Left forelimb (tissue), 1 donor: ENCODE measurements at places on chromosomes 5 and 9.
A peak's percentile ranks its signal among the peaks of the same experiment; 100 is the strongest.

DNA sequence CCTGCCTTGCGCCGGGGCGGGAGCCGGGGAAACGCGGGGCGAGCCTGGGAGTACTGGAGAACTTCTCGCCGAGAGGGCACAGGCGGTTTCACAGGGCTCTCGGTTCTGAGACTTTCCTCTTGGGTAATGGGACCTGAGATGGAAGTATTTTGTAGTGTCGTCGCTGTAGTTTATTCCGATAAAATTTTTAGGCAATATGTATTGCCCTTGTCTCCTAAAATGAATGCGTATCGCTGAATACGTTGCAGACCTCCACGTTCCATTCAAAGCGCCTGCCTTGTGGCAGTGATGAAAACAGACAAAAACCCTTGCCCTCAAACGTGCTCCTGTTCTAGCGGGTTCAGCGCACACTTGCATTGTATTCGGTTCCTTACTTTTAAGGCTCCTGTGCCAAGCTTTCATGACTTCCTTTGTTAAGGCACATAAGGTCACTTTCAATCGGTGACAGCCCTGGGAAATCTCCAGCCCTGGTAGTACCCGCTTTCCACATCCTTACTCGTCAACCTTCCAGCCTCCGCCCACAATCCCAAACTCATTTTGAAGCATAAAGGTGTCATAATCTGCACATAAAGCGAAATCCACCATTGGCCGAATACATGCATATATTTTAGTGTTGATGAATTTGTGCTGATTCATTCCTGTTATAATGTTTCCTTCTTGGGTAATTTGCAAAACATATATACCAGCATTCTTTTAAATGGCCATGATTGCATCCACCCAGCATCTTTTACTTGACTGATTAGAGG is 694 bp downstream of the RMI1 start:
- no peak for DNase-seq

- no peak for DNase-seq
These were observed 9.1 kb downstream of the ANKDD1B start for GRCh38 chr5:75620184-75620959.

GRCh38 chr9:6417186-6417585 is 4.2 kb downstream of the UHRF2 start:
- no peak for DNase-seq

GRCh38 chr5:16558984-16559629 is 57.7 kb downstream of the RETREG1 start:
- no peak for DNase-seq

DNA sequence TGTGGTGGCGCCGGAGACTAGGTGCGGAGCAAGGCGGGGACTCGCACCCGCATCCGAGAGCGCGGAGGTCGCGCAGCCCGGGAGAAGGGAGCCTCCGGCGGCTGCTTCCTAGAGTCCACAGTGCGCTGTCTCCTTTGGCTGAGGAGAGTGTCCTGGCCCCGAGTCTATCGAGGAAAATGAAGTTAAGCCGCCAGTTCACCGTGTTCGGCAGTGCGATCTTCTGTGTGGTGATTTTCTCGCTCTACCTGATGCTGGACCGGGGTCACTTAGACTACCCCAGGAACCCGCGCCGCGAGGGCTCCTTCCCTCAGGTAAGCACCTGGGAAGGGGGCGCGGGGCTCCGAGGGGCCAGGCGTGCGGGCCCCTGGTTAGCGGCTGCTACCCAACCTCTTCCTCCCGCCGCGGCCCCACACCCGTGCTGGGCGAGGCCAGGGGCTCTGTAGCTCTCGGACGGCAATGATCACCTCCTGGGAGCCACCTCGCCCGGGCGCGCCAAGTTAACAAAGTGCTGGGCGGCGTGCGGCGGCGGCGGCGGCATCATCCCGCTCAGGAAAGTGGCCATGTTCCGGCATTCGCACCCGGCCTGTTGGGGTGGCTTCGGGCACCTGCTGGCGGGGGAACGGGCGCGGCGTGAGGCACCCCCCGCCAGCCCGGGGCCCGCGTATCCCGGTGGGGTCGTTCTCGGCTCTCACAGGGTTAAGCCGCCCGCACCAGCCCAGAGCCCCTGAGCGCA is 681 bp downstream of the MAN2A1 start:
- peak; percentile 78 for DNase-seq

- DNase-seq = no peak
These were observed 1.3 kb downstream of the GPSM1 start for GRCh38 chr9:136328622-136329041.

DNA sequence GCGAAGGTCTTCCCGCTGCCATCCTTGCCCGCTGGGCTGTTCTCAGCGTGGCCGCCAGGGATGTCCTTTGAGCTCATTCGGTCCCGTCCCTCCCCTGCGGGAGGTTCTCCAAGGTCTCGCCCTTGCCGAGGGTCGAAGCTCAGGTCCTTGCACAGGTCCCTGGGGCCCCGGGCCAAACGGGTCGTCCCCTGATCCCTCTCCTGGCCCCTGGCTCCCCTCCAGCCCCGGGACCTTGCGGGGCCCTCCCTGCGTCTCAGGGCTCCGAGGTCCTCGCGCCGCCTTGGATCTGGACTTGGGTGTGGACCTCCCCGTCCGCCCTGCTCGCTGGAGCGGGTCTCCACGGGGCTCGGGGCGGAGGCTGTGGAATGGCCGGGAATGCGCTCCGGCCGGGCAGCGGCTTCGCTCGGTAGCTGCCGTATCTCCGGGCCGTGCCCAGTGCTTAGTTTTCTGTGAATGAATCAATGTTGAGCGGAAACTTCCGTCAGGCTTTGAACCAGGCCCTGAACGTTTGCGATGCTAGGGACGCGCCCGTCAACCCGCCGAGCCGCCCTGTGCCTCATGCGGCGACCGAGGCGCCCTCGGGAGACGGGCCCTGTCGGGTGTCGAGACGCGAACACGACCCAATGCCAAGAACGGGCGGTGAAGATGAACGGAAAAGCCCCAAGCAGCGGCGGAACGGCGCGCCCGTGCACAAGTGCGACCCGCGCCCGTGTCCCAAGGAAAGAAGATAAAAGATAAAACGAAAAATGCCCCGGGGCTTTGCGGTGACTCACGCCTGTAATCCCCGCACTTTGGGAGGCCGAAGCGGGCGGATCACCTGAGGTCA is 780 bp downstream of the RNU6ATAC start:
- DNase-seq = peak; percentile 80

DNA sequence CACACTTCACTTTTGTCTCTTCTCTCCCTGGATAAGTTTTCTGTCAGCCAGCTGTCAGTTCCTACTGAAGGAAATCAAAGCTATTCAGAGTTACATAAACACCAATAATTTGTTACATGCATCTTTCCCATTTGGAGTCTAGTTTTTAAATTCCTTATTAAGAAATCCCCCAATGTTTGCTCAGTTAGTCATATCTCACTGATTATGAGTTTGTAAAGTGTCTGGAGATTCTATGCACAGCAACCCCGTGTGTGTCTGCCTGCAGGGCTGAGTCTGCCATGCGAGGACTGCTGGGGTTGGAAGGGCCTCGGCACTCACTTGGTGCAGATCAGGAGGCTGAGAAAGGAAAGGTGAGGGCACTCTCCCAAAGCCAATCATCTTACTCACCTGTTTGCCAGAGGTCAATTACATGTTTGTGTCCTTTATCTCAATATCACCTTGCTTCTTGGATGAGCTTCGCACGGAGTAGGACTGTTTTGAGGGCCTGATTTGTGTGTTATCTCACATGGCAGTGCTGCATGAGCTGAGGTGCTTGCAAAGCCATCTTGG is 3.3 kb downstream of the ANKRD34B start:
- DNase-seq = no peak
